Suprapubic skin (tissue), 4 donors: ENCODE measurements at places on chromosomes 12 and 14. TPM values are rescaled to one million over a fixed set of nuclear protein-coding genes. Genes with fewer than 3 reads are reported as not detected.

Gene KRT73
- 27.4 TPM for total RNA-seq

Gene C12orf50
- total RNA-seq, result not detected

DNA sequence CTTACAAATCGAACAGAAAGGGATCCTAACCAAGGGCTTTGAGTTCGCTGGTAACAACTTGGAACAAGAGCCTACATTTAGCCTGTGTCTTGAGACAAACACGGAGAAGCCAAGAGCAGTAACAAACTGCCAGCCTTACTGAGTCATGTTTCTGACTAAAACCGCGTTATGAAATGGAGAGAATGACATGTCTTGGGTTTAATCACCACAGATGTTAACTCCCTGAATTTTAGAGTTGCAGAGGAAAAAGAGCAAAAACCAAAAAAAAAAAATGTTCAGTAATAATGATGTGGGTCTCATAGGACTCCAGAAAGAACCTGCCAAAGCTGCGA lies 1.0 kb downstream of the BLTP3B start:
- no peak for DNase-seq

GRCh38 chr12:54215989-54216796 lies 27.4 kb upstream of the SMUG1 start:
- DNase-seq, result no peak

GRCh38 chr14:104604458-104605449 lies at the start of gene TMEM179:
Gene TMEM179, minus strand, starts transcription at chr14:104604772. Its CDS starts 31 bp downstream, at chr14:104604741.
- DNase-seq, result peak; percentile 73

DNA sequence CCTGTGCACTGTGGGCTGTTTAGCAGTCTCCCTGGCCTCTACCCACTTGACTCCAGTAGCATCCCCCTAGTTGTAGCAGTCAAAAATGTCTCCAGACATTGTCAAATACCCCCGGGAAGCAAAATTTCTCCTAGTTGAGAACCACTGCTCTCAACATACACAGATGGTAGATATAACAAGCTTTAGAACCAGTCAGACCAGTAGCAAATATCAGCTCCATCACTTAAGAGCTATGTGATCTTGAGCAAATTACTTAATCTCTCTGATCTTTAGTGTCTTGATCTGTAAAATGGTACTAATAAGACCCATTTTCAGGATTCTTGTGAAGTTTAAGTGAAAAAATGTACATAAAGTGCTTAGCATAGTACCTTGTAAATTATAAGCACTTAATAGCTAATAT lies 96.2 kb downstream of the DUSP6 start:
- no peak for DNase-seq

Gene IFI27
- 197 TPM for total RNA-seq

GRCh38 chr12:91667694-91668093 lies 478.0 kb downstream of the BTG1 start:
- DNase-seq, result no peak

Gene SLC6A15
- total RNA-seq, result 2.2 TPM

- no peak for DNase-seq
Observed at GRCh38 chr12:12839873-12840579, 26.9 kb downstream of the DDX47 start.

DNA sequence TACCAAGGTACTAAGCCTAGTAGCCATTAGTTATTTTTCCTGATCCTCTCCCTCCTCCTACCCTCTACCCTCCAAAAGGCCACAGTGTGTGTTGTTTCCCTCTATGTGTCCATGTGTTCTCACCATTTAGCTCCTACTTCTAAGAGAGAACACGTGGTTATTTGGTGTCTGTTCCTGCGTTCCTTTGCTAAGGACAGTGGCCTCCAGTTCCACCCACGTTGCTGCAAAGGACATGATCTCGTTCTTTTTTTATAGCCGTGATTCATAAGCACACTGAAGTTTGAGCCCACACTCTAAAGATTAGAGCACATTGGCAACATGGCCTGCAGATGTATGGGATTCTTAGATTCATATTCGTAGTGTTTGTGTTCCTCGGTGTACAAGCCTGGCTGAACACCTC lies 8.1 kb upstream of the STX2 start:
- no peak for DNase-seq

DNA sequence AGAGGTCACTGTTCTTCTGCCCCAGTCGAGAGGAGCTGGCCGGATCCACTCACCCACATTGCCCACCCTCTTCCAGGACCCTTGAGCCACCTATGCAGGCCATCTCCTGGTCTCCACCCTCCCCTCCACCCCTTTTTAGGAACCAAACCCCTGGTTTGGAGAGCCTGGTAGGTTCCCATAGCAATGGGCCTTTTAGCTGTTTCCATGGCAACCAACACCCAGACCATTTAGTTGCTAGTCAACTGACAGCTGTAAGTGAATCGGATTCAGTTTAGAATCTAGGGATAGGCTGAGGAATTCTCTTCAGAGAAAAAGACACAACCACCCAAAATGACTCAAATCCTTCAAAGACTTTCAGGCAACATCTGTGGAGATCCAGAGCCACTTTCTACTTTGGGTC lies 16.5 kb downstream of the NPC2 start:
- no peak for DNase-seq

DNA sequence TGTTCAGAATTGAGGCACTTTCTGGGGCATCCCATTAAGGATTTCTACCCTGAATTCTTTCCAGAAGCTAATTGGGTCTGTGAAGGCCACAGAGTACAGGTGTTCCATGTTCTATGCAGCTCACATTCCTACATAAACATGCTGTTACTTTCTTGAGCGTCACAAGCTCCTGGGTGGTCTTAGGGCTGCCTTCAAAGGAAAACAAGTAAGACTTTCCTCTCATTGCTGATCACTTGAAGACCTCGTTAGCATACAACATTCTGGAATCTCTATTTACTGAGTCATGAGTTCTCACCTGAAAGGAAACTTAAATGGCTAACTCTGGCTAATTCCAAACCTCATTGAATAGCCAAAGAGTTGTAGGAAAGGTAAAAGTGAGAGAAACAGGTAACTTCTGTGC lies 63.0 kb upstream of the HMGA2 start:
- no peak for DNase-seq
